Activated T-helper 17 cell treated with anti-CD3 and anti-CD28 coated beads, Interleukin-2, amount 50 U/mL, for 72 hours (primary cell): ENCODE measurements at places on chromosomes 12 and 14. TPM values are rescaled to one million over a fixed set of nuclear protein-coding genes. Genes with fewer than 3 reads are reported as not detected.
A peak's percentile ranks its signal among the peaks of the same experiment; 100 is the strongest.

GRCh38 chr14:65222440-65222858, 120.1 kb upstream of the MAX start:
- ATAC-seq, result peak; percentile 87

DNA sequence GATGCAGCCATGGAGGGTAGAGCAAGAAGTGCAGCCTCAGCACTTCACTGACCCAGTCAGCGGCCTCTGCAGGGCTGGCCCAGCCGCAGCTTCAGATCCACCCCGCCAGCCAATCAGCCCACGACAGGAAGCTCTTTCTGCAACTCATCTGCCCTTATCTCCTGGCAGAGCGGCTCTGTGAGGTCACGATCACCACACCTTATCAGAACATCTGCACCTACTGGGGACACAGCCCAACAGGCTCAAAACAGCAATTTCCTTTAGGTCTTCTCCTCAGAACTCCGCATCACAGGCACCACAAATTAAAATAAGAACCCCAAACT, 287.3 kb downstream of the BCL11B start:
- peak; percentile 100 for ATAC-seq

DNA sequence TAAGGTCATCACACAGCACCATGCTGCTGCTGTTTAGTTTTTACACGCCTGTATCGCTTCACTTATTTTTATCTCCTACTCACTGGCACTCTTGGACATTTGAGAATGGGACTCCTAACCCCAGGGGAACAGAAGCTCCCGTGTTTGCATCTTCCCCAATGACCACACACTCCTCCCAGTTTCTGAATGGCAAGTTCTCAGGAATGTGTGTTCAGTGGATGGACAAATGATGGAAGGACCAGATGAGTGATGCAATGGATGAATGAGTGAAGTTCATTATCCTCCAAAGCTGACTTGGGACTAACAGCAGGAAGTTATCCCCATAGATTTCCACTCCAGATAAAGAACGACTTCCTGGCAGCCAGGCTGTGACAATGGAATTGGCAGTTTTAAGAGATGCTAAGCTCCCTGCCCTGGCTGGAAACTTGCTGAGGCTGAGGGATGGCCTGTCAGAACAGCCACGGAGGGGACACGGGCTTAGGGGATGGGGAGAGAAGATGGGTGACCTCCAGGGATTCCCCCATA, 231.5 kb downstream of the SLC15A4 start:
- ATAC-seq, result no peak

DNA sequence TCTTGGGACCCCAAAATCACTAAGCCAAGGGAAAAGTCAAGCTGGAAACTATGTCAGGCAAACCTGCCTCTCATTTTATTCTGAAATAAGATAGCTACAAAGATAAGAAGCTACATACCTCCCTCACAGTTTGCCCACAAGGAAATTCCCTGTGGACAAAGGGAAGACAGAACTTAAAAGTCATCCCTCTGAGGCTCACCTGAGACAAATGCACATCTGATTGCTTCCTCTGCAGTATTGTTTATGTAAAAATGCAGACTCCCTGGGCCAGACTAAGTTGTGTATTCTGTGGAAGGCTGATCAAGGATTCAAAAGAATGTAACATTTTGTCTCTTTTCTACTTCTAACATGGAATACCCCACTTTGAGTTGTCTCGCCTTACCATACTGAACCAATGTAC, 2.5 kb upstream of the PLBD1 start:
- ATAC-seq, result no peak

DNA sequence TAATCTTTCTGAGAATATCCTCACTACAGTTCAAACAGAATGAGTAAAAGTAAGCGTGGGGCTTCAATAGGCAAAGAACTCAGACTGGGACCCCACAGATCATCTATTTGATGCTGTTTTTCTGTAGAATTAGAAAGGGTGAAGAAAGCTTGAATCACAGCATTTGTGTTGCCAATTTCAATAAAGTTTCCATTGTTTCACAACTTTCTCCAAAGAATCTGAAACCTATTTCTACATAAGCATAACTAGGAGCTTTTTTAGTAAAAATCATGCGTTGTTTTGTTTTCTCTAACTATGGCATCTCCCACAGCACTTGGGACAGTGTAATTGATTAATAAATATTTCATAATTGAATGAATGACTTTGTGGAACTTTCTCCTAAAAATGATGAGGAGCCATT, 16.7 kb upstream of the NEDD1 start:
- no peak for ATAC-seq

DNA sequence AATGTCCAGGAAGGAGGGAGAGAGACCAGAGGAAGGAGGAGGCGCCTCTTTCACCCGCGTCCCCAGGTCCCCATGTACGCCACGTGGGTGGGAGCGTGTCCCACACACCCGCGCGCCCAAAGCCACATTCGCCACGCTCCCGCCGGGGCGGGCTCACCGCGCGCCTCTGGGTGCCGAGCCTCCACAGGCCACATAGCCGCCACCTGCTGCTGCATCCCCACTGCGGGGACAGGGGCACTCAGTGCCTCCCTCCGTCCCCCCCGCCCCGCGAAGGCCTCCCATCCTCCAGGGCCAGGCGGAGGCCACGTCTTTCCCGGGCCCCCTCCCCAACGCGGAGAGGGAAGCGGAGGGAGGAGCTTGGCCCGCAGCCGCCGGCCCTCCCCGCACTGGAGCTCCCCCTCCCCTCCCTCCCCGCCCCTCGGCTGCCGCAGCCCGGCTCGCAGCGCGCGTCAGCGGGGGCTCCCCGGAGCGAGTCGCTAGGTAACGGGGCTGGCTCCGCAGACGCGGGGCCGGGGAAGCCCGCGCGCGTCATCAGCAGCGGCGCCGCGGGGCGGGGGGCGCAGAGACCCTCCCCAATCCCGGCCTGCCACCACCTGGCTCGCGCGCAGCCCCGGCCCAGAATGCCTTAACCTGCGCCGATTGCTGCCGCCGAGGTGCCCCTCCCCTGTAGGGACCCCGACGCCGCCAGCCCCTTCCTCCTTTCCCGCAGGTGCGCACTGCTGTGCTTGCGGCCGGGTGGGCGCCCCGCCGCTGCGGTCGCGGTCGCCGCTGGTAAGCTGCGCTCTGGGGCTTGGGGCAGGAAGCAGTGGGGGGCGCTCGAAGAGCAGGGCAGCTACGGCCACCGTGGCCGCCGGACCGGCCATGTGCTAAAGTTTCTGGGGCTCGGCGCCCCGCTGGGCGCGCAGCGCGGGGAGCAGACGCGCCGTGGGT, 536 bp upstream of the TUNAR start:
- ATAC-seq, result no peak

GRCh38 chr14:89167705-89168104, 249.3 kb downstream of the FOXN3 start:
- no peak for ATAC-seq

DNA sequence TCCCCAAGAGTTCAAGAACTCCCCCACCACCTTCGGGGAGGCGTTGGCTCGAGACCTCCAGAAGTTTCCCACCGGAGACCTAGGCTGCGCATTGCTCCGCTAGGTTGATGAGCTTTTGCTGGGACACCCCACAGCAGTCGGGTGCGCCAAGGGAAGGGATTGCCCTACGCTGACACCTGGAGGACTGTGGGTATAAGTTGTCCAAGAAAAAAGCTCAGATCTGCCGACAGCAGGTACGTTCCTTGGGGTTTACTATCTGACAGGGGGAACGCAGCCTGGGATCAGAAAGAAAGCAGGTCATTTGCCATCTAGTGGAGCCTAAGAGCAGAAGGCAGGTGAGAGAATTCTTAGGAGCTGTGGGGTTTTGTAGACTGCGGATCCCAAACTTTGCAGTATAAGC, 98.8 kb downstream of the FRMD6 start:
- ATAC-seq, result no peak

DNA sequence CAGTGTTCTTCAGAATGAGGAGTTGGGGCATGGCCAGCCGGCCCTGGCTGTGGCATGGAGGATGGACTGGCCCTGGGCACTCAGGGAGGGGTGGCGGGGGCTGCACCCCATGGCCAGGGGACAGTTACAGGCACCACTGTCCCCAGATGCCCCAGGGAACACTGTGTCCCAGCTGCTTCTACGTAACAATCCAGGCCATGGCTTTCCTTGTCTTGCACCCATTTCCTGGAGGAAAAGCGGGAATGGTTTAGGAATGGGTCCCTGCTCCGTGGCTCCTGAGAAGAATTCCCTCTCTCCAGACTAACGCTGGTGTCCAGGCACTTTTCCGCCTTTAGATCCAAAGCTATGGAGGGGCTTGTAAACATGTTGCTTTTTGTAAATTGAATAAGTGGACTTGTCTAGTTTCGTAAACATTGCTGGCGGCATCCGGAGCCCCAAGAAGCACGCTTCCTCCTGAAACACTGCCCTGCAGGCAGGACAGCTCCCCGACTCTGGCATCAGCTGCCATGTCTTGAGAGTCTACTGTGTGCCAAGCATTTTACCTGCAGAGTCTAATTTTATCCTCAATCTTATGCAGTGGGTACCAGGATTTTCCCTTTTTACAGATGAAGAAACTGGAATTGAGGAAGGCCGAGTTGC, 238.3 kb downstream of the SLC41A2 start:
- peak; percentile 16 for ATAC-seq

- peak; percentile 3 for ATAC-seq
Observed at GRCh38 chr12:126770188-126770587, 1496.8 kb upstream of the TMEM132C start.

DNA sequence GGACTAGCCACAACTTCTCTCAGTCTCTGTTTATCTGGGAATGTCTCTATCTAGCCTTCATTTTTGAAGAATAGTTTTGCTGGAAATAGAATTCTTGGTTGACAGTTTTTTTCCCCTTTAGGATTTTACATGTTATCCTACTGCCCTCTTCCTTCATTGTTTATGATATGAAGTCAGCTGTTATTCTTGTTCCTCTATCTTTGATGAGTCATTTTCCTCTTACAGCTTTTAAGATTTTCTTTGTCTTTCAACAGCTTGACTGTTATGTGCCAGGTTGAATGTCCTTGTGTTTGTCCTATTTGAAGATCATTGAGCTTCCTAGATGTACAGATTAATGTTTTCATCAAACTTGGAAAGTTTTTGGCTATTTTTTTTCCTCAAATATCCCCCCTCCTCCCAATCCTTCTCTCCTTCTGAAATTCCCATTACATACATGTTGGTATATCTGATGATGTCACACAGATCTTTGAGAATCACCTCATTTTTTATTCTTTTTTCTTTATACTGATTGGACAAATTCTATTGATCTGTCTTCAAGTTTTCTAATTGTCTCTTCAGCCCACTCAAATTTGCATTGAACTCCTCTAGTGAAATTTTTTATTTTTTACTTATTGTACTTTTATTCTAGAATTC, 4.5 kb upstream of the GOLGA5 start:
- no peak for ATAC-seq

DNA sequence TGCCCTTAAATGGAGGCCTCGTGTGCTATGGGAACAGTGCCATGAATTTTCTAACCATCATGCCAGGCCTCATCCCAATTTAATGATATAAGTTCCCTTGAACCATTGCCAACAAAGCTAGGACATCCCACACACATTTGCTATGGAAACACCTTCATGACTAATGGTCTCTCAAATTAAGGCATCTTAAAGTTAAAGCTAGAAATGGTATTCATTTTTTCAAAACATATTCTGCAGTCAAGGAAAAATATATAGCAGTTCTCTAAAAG, 117.3 kb downstream of the BTG1 start:
- no peak for ATAC-seq

GRCh38 chr14:58288106-58288792, 10.1 kb upstream of the ARID4A start:
- ATAC-seq, result no peak

GRCh38 chr12:5071496-5071895, 27.8 kb downstream of the KCNA5 start:
- ATAC-seq, result no peak

DNA sequence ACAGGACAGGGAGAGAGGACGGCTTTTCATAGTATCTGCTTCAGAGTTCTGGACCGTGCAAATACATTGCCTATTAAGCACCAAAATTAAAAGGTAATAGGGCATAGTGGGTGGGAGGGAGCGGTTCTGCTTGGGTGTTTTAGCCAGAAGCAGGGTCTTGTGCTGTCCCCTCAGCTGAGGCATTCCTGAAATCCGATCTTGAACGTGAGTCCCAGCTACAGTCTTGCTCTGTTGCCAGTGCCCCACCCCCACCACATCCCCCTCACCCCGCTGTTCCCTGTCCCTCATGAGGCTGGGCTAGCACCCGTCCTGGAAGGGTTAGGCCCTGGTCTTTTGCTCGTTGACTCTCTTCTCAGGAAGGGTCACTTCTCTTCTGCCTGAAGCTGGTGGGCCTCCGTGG, 48.6 kb downstream of the AACS start:
- ATAC-seq, result no peak

DNA sequence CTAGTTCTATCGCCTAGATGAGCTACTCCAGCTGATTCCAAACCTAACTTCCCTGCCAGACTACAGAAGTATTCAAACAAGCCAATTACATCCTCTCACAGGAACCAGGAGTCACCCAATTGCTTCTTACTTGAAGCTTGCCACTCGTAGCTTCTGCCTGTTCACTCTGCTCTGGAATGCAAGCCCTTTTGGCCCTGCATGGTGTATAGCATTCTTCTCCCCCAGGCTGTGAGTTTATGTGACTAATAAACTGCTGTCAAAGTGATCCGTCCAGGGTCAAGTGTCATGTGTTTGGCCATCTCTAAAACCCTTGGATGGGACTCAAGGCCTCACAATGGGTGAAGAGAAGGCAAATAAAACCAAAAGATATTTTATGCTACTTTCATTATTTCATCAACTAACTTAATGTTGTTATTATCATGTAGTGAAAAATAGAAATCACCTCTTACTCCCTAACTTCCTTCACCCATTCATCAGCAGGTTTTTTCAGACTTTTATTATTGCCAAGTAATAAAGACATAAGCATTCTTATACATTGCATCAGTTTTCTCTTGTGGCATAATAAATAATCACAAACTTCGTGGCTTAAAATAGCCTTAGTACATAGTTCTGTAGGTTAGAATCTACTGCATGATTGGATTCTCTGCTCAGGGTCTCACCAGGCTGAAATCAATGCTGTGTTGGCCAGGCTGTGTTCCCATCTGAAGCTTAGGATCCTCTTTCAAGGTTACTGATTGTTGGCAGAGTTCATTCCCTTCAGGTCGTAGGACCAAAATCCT, 1981.7 kb upstream of the FLRT2 start:
- ATAC-seq, result no peak

- no peak for ATAC-seq
Observed at GRCh38 chr12:68063900-68064590, 74.8 kb downstream of the IFNG-AS1 start.

The ZCRB1 gene
- total RNA-seq, result 69.4 TPM

The PAX9 gene
- not detected for total RNA-seq

The GRIN2B gene
- not detected for total RNA-seq

The C12orf42 gene
- not detected for total RNA-seq

The P2RX7 gene
- 3.8 TPM for total RNA-seq

The GPX2 gene
- not detected for total RNA-seq

The CCDC196 gene
- not detected for total RNA-seq

The SRGAP1 gene
- 0.06 TPM for total RNA-seq

The SALL2 gene
- total RNA-seq, result 6.0 TPM

The SERPINA9 gene
- not detected for total RNA-seq

The LMNTD1 gene
- total RNA-seq, result not detected

The TRHDE gene
- not detected for total RNA-seq
